ENCODE measurements at places on chromosomes 1 and 21. TPM values are rescaled to one million over a fixed set of nuclear protein-coding genes. Genes with fewer than 3 reads are reported as not detected.

DNA sequence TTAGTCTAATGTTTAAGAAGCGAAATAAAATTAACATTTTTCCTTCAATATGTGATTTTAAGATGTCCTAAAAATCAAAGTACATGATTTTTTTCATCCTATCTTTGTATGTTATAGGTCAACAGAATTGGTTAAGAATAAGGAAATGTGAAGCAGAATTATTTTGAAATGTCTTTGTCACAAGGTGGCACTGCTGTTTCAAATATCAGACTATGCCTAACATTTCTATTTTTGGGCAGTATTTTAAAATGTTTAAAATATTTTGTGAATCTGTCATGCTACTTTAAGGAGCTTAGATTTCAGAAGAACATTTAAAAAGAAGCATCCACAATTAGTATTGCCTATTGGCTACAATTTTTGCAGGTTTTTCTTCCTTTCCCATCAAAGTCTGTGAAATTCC is 38.7 kb downstream of the AMY1C start:
- DNase-seq = no peak

DNA sequence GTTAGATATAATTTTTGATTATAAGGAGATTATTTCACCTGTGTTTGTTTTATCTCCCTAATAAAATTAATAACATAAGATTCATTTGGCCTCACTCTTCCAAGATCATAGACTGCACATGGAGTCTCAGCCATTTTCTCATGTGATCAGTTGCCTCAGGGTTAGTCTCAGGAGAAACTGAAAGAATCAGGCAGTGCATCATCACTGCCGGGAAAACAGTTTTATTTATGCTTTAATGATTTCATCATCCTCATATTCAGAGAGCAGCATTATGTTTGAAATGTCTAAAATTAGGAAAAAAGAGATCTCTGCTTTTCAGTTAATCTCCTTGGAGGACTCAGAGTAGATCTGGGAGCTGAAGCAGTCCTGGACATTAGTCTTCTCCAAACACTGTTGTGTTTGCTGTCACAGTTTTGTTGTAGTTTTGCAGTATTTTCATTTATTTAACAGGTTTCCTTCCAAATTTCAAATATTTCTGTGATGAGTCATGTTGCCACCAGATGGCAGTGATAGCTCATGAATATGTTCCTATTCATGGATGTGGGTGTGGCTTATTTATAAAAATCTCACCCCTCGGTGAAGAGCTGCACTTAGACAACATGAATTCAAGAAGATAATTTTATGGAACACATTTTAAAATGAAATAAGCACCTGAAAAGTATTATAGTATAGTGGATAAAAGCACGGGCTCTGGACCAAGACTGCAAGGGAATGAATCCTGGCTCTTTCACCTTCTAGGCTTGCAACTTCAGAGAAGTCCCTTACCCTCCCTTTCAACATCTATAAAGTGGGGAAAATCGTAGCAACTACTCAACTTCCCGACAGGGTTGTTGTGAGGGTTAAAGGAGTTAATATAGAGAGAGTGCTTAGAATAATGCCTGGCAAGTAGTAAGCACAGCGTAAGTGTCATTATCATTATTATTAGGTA is 31.2 kb downstream of the CHD1L start:
- peak; percentile 13 for DNase-seq

DNA sequence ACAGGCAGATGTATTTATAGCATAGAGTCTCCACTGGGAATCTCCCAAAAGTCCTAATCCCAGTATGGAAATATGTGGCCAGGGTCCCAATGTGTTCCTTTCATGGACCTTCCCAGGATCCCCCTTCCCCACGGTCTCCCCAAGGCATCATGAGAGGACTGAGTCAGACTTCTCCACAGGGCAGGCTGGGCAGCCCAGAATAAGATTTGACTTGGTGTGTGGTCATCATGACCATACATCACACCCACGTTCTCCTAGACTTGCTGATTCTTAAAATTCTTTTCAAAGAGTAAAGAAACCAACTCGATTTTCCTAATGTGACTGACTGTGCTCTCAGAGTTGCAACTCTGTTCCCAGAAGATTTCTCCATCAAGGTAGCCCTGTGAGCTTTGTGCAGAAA is 93.9 kb upstream of the CD34 start:
- DNase-seq = no peak

Gene KIF17
- total RNA-seq = 1.2 TPM

Gene OR2L3
- not detected for total RNA-seq

Gene WNT4
- 0.83 TPM for total RNA-seq

Gene ROR1
- total RNA-seq = 16.0 TPM

All from PC-9 (cell line).